ENCODE measurements at places on chromosomes 13 and 19.

- DNase-seq, result peak; percentile 71
These were observed 2.8 kb downstream of the ZFP36 start for GRCh38 chr19:39409208-39410016.

GRCh38 chr19:33197591-33198000 lies 3.5 kb downstream of the LRP3 start:
- DNase-seq, result no peak

DNA sequence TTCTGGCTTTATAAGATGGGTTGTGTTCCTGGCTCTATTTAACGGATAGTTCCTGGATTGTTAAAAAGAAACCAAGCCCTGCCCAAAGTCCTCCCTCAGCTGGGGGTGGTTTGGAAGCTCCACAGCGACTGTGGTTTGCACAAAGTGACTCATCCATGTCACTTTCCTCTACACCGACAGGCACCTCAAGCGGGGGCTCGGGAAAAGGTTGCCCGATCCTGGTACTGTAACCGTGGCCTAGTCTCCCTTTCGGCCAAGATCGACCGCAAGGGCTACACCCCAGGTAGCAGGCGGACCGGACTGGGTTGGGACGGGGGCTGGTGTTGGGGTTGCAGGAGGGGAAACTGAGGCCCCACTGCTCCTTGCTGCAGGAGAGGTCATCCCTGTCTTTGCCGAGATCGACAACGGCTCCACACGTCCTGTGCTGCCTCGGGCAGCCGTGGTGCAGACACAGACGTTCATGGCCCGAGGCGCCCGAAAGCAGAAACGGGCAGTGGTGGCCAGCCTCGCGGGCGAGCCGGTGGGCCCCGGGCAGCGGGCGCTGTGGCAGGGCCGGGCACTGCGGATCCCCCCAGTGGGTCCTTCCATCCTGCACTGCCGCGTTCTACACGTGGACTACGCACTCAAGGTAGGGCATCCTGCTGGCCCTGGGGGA lies 1.6 kb downstream of the ARRDC2 start:
- no peak for DNase-seq

DNA sequence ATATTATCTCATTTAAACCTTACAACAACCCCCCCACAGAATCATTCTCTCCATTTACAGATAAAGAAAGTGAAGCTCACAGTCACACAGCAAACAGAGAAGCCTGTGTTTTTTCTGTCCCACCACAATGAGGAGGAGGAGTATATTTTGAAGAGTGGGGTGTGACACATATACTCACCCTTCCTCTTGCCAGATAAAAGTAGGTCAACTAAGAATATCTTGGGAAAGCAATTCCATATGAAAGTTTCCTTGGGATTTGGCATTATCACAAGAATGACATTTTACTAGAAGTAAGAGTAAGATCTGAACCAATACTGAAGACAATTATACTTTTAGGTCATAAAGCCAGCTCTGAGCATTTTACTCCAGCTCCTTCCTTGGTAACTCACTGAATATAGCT lies 287.5 kb upstream of the HTR2A start:
- no peak for DNase-seq

- no peak for DNase-seq
These were observed 31.9 kb upstream of the LILRA2 start for GRCh38 chr19:54541712-54542111.

DNA sequence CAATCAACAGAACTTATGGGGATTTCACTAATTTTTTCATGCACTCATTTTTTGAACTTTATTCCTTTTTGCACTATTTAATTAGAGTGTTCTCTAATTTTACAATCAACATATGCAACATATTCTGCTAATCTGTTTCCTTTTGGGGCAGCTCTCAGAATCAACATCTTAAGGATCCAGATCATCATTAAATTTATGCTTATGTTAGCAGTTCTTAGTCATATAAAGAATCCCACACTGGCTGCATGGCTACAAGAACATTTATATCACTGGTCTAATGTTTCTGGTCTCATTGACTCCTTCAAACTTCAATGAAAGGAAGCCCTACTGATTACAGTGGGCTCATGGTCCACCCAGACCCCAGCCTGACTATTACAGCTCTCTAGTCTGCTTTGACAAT lies 245.2 kb downstream of the RBM26 start:
- no peak for DNase-seq
